ENCODE measurements at places on chromosomes 7 and 10.

- DNase-seq = no peak
These were observed 71.1 kb downstream of the ATRNL1 start for GRCh38 chr10:115164220-115164619.

DNA sequence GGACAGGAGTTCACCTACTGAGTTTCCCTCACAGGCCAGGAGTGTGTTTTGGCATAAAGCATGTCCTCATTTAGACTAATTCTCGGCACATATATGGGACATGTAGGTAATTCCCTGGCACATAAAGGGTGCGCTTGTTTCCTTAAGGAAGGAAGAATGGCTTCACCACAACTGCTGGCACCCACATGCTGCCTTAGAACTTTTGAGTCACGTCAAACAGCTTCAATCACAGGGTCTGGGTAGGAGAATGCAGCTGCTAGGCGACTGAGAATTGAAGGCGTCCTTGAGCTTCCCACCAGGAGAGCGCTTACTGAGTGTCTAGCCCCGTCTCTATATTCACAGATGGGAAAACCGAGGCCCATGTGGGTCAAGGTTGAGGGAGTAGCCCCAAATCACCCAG, 146.1 kb downstream of the CHN2 start:
- DNase-seq = no peak

- no peak for DNase-seq
These were observed 25.2 kb upstream of the GNAT3 start for GRCh38 chr7:80537091-80537490.

- DNase-seq = no peak
These were observed 46.4 kb downstream of the PDGFA start for GRCh38 chr7:473211-473734.

- no peak for DNase-seq
These were observed 190.1 kb downstream of the MAD1L1 start for GRCh38 chr7:2042650-2043049.

DNA sequence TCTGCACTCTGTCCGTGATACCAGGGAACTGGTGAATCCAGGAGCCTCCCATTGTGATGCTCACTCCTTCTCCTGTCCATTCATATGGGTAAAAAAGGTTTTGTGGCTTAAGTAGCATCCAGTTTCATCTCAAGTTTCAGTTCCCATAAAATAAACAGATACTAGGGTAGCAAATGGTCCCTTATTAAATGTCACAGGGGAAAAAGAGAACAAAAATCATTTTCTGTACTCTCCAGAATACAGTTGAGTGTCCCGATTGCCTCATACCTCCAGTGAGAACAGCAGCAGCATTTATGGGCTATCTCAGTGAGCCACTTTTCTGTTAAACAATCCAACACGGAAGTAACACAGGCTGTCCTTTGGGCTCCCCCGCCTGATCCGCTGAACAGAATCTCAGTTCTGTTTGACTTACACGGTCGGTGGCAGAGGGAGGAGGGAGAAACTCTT, 179.6 kb downstream of the CELF2 start:
- DNase-seq = no peak

DNA sequence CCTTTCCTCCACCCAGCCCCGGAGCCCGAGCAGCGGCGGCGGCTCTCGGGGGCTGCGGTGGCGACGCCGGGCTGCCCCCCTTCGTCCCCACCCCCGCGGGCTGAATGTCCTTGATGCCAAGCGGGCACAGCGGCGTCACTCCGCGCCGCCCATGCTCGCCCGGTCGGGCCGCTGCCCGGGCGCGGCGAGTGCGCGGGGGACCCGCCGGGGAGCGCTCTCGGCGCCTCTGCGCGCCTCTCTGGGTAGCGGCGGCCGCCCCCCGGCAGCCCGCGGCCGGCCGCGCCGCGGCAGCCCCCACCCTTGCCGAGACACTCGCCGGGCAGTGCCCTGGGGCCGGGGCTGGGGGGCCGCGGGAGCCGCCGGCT, 433 bp upstream of the PLXNA4 start:
- no peak for DNase-seq

- DNase-seq = peak; percentile 45
These were observed 159.0 kb downstream of the SND1 start for GRCh38 chr7:127810696-127811660.

DNA sequence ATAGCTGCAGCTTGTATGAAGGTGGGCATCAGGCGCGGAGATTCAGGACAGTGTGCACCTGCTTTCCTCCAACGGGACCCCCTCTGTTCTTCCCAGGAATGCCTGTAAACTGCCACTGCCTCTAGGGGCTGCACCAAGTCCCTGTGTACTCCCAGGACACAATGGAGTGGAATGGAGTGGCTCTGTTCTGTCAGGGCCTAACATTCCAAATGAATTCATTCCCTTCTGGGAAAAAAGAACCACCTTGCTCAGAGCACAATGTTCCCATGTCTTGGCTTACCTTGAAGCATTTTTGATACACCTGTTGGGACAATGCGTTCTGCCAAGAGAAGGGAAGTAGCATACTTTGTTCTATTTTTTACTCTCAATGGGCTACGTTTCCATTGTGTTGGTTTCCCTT, 339.4 kb downstream of the FRMD4A start:
- peak; percentile 58 for DNase-seq

GRCh38 chr7:80370587-80370986, 141.3 kb downstream of the GNAT3 start:
- peak; percentile 34 for DNase-seq

GRCh38 chr10:122149561-122150505, 121.3 kb upstream of the BTBD16 start:
- no peak for DNase-seq

DNA sequence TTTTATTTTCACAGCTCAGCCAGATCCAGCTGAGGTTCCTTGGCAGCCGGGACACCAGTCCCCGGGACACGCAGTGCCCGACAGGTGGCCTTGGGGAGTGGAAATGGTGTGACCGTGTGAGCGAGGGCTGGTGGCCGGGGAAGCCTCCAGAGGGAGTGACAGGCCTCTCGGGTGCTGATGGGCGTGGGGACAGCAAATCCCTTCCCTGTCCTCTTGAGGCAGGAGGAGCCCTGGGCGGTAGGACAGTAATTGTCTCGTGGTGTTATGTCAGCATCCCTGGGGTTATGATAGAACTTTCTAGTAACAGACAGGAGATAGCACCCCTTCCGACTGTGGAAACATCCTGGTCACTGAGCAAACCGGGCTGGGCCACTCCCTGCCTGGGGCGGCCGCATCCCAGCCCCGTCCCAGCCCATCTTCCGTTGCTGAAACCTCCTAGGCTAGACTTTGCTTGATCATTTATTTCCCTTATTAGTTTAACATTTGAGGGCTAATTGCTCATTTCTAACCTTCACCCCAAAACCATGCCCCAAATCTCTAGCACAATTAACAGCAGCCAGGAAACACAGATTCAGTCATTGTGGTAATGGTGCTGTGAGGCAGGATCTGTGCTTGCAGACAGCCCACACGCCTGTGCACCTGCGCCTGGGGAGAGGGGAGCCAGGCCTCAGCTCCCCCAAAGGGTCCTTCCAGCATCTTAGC, 63.3 kb downstream of the ELFN1 start:
- no peak for DNase-seq

DNA sequence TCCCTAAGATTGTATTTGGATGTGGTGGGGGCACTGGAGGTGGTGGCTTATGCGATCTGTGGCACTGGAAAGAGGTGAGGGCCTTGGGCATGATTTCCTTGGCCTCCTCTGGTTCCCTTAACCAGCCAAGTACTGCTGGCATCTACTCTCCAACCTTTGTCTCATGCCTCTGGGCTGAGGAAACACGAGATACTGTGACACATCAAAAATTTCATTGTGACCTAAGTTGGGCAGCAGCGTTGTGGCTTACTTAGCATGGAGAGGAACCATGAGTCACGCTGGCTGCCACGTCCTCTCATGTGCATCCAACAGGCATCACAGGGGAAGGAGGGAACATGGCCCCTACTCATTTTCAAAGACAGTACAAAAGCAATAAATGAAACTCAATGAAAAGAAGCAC, 29.7 kb upstream of the GSDME start:
- DNase-seq = peak; percentile 72

- DNase-seq = no peak
These were observed 67.7 kb downstream of the C10orf105 start for GRCh38 chr10:71651928-71652327.

GRCh38 chr10:31896968-31897384, 31.7 kb downstream of the ARHGAP12 start:
- DNase-seq = peak; percentile 87

GRCh38 chr10:75187961-75188426, 22.6 kb upstream of the VDAC2 start:
- DNase-seq = peak; percentile 66

- DNase-seq = peak; percentile 57
These were observed 175.0 kb downstream of the CFTR start for GRCh38 chr7:117654780-117655179.

DNA sequence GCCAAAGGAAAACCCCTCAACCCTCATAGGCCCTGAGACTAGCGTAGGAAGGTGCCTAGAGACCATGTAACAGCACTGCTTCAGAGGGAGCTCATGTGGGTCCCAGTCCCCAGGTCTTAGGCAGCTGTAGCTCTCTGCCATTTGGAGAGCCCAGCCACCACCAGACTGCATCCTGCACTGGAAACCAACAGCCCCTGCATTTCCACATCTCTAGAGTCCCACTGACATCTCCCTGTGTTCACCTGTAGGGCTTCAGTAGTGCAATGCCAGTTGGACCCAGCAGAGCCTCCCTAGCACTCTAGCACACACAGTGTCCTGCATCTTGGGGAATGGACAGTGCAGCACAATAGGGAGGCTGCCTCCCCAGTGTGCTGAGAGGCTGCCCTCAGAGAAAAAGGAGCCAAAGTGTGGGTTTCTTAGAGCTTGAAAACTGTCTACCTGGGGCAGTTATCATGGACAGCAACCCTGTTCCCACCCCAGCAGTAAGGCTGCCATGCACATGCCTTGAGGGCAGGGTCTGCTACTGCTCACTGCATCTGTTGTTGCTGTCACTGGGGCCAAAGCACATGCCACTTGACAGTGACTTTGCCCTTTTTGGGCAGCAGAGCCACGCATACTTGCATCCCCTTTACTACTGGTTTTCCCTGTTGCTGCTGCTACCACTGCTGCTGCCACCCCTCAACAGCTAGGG, 46.7 kb upstream of the ANTXRL start:
- DNase-seq = no peak

DNA sequence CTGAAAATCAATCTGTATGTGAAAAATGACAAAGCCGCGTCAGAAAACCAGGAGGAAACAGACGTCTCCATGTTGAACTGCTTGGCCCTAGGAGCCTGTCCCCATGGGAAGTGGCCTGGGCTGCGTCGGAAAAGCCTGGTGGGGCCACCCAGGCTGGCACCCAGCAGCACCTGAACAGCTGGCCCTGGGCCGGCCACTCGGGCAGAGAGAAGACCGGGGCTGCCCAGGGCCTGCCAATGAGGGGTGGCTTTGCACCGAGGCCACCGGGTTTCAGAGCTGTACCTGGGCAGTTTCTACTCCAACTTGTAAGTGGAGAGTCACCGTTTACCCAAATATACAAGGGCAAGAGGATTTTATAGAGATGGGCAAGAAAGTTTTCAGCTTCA, 1.1 kb upstream of the FUOM start:
- DNase-seq = no peak

- no peak for DNase-seq
These were observed 70.4 kb downstream of the ST8SIA6 start for GRCh38 chr10:17383801-17384555.

DNA sequence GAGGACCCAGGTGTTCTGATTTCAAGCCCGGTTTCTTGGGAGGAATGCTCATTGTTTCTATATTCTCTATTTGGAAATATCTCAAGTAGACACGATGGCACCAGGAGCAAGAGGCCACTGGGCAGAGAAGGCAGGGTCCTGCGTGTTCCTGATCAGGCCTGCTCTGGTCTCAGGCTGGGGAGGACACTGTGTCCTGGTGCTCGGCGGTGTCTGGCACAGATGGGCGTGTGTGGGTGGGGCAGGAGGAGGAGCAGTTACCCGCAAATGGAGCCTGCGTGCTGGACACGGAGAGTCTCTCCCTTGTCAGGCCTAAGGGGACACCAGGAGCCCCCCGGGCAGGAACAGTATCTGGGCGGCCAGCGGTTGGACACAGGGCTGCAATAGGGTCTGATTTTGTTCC, 25.9 kb upstream of the GOLGA7B start:
- no peak for DNase-seq

- no peak for DNase-seq
These were observed 6.3 kb downstream of the NDUFB2 start for GRCh38 chr7:140702774-140703173.
